Mesendoderm (in vitro differentiated cells): ENCODE measurements at places on chromosomes 13 and 19.

DNA sequence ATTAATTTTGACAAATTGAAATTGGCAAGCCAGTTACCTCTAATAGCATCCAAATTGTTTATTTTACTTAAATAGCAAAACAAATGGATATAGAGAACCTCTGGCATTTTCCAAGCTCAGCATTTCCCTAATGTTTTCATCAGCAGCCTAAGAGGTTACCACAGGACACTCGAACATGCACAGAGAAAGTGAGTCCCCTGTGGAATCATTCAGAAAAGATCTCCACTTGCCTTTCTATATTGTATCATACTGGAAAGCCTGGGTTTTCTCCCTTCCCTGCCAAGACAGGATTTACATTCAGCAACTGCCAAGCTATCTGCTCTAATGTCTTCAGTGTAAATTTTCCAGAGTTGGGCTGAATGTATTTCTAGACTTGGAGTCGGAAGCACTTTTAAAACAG, 188.9 kb downstream of the KCTD12 start:
- DNase-seq: no peak

GRCh38 chr13:110392510-110393240, 85.6 kb downstream of the COL4A2 start:
- DNase-seq: peak; percentile 69

DNA sequence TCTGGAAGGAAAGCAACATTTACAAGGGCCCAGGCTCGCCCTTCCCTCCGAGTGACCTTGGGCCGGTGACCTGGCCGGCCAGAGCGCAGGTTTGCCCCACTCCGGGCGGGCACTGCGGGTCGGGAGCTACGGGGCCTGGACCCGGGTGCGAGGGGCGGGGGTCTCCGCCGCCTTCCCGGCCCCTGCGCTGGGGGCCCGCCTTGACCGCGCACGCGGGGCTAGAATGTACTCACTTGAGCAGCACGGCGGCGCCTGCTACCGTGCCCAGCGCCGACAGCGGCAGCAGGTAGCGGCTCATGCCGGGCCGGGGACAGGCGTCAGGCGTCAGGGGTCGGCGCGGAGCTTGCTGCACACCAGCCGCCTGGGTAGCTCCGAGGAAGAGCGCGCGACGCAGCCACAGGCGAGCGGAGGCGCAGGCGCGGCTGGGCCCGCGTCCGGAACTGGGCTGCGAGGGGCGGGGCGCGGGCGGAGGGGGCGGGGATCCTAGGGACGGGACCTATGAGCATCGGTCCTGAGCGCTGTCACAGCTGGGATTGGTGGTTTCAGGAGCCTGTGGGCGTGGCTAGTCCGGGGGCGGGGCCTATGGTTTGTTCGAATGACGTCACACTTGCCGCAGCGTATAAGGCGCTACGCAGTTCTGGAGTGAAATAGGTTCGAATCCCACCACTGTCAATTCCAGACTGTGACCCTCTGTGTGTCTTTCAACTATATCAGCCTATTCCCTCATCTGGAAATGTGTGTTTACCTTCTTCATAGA, at the start of gene RDH13:
Gene RDH13 (minus strand): TSS at position 414 of the 757 bp plus-strand sequence. CDS start 116 bp downstream, at position 298.
- DNase-seq: peak; percentile 97

- DNase-seq: no peak
Observed at GRCh38 chr13:59706101-59706976, 457.4 kb downstream of the DIAPH3 start.

DNA sequence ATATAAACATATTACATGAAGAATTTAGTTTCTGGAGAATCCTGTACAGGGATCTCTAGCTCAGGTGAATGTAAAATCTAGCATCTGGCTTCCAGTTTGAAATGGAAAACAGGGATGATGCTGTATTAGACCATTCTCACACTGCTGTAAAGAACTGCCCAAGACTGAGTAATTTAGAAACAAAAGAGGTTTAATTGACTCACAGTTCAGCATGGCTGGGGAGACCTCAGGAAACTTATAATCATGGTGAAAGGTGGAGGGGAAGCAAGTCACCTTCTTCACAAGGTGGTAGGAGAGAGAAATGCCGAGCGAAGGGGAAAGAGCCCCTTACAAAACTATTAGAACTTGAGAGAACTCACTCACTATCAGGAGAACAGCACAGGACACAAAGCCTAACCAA, 17.0 kb upstream of the N4BP2L2 start:
- DNase-seq: no peak

DNA sequence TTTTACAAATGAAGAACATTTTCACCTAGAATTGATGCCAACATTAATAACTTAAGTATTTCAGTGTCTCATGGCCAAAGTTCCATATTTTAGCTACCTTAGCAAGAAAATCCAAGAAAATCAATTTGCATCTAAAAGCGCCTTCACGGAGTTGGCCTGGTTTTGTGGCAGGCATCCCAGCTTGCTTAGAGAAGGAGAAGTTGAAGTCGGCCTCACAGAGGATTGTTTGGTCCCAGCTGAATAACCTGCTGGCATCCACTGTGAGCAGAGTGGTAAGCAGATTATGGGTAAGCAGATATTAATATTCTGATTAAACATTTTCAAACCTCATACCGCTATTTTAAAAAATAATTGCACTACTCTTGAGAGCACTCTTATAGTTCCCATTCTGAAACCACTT, 62.3 kb upstream of the STARD13 start:
- DNase-seq: no peak

GRCh38 chr13:112487127-112487517, 100.8 kb downstream of the TUBGCP3 start:
- DNase-seq: no peak

GRCh38 chr13:75760131-75761021, 124.2 kb downstream of the LMO7 start:
- DNase-seq: no peak

GRCh38 chr19:10270616-10271394, at the start of gene ICAM1:
Gene ICAM1, plus strand, starts transcription at chr19:10271120. Its CDS starts 40 bp downstream, at chr19:10271160.
- DNase-seq: peak; percentile 79

- DNase-seq: no peak
Observed at GRCh38 chr13:97435323-97435722, 1.4 kb downstream of the RAP2A start.

DNA sequence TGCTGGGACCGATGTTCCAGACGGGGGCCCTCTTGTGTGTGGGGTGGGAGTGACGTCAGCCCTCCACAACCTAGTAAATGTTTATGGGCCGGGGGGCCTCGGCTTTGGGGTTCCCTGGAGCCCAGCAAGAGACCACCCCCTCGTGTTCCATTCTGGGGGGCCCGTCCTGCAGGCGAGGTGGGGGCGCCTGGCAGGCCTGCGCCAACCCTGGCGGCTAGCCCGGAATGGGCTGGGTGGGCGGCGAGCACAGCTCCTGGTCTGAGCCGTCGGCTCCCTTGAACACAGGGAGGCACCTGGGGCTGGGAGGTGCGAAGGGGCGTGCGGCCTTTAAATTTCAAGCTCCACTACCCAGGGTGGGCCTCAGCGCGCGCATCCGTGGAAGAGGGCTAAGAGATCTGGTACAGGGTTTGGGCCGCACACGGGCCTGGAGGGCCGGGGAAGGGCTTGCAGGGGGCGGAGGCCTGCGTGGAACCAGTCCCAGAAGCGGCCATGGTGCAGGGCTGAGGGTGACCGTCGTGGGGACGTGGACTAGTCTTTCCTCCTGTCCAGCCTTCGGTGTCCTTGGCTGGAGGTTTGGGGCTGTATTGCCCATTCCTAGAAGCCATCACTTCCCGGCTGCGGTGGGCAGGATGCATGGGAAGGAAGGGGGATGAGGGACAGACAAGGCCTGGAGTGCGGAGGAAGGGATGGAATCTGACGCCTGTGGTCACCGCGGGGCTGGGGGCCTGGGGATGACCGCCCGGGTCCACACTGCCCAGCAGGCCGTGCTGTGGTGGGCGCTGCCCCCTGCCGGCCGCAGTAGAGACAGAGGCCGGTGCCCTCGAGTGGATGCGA, 11.4 kb downstream of the NDUFA11 start:
- peak; percentile 37 for DNase-seq

- DNase-seq: no peak
Observed at GRCh38 chr19:49470615-49470978, 3.4 kb upstream of the FLT3LG start.

GRCh38 chr19:18271433-18271841, 2.8 kb downstream of the IQCN start:
- DNase-seq: no peak

GRCh38 chr13:86383151-86383550, 583.9 kb upstream of the SLITRK6 start:
- no peak for DNase-seq

GRCh38 chr13:87999240-87999700, 328.1 kb downstream of the SLITRK5 start:
- DNase-seq: peak; percentile 67

DNA sequence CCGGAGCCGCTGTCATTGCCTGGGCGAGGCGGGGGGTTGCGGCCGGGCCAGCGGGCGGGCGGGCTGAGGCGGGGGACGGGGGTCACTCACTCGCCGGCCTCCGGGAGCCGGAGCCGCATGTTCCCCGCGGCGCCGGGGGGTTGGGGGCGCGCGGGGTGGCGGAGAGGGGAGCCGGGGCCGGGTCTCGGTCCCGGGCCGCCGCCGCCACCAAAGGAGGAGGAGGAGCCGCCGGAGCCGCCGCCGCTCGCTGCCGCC, 149 bp downstream of the MED26 start:
- DNase-seq: no peak

- DNase-seq: no peak
Observed at GRCh38 chr13:106756446-106756845, 188.5 kb upstream of the ARGLU1 start.

GRCh38 chr19:46357846-46358583, 11.1 kb downstream of the PPP5C start:
- no peak for DNase-seq

DNA sequence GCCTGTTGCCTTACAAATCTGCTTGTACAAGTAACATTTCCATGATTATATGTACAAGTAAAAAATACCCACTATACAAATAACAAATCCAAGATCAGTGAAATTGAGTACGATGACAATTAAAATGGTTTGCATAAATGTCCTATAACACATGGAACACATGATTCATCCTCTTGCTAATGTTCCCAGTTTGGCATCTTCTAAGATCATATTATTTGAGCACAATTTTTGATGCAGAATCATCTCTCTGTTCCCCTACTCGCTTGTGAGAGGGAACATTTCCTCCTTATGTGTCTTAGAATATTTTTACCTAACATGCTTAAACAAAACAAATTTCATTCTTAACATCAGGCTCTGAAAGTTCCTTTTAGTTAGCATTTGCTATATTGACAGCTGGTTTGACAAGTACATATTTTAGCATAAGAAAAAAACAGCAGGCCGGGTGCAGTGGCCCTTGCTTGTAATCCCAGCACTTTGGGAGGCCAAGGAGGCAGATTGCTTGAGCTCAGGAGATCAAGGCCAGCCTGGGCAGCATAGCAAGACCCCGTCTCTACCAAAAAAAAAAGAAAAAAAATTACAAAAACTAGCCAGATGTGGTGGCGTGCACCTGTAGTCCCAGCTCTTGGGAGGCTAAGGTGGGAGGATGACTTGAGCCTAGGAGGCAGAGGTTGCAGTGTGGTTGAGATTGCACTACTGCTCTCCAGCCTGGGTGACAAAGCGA, 14.2 kb downstream of the ZNF331 start:
- DNase-seq: no peak

DNA sequence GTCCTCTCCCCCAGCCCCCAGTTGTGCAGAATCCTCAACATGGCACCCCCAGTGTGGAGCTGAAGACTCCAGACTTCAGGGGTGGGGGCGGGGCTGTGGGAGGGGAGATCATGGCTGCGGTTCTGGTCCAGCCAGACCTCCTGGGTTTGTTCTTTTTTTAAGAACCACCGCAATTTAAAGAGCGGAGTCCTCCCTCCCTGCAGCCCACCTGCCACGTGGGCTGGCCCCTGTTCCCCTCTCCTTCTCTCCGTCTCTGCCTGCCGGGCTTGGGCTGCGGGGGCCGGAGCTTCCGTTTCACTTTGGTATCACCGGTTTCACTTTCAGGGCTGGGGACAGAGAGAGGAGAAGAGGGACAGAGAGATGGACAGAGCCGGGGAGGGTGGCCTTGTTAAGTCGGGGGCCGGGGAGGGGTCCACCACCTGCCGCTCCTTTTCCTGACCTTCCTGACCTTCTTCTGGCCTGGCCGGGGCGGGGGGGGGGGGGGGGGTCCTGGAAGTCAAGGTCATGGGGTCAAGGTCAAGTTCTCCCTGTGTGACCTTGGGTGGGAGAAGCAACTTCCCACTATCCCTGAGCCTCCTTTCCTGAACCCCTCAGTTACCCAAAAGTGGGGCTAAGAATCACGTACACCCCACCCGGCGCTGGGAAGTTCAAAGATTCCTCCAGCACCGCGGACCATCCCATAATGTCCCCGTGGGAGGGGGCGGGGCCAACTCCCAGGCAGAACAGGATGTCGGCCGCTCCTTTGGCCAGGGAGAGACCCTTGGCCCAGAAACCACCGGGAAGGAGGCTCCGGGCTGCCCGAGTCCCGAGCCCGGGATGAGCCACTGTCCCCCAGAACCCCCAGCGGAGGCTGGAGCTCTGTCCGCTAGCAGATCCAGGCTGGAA, 11.3 kb upstream of the ZBTB7A start:
- DNase-seq: peak; percentile 39

- DNase-seq: no peak
Observed at GRCh38 chr13:21949818-21950429, 279.1 kb downstream of the FGF9 start.

DNA sequence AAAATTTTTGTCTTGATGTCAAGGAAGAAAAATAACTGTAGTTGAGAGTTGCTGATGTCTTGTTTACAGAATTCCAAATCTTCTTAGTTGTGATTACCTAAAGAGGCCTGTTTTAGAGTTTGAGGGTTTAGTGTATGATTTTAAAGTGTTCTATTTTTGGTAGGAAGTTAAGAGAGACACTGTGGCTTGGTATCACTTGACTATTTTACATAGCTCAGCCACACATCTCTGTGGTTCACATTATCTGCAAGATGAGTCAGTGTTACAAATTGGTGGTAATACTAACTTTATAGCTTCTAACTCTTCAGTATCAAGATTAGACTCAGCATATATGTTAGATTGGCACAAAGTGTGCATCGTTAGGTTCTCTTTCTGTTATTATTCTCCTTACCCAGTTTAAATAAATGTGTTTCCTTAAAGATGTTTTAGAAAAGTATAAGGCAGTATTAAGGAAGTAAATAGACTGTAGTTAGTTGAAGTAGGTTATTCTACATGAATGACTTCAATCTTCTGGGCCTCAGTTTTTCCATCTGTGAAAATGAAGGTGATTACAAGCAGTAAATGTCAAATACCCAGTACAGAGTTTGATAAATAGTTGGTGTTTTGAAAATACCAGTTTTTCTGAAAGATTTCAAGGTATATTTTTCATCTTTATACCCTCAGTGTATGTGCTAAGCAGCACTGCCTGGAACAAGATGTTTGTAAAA, 33.4 kb downstream of the COG6 start:
- DNase-seq: no peak

DNA sequence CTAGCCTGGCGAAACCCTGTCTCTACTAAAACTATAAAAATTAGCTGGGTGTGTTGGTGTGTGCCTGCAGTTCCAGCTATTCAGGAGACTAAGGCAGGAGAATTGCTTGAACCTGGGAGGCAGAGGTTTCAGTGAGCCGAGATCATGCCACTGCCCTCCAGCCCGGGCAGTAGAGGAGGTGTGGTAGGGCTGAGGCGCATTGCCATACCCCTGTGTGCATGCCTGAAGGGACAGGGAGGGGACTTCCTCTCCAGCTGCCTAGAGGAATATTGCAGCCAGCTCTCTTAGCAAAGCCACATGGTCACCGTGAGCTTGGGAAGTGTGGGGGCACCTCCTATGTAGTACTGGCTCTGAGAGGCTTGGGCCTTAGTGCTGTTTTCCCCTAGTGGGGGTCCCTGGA, 29.2 kb upstream of the PEPD start:
- no peak for DNase-seq

- no peak for DNase-seq
Observed at GRCh38 chr13:47484548-47484947, 516.5 kb downstream of the SUCLA2 start.
